Stimulated activated CD8-positive, alpha-beta memory T cell treated with anti-CD3 and anti-CD28 coated beads, Interleukin-4, amount 100 ng/mL, for 24 hours (primary cell): ENCODE measurements at places on chromosomes 13 and 19.

DNA sequence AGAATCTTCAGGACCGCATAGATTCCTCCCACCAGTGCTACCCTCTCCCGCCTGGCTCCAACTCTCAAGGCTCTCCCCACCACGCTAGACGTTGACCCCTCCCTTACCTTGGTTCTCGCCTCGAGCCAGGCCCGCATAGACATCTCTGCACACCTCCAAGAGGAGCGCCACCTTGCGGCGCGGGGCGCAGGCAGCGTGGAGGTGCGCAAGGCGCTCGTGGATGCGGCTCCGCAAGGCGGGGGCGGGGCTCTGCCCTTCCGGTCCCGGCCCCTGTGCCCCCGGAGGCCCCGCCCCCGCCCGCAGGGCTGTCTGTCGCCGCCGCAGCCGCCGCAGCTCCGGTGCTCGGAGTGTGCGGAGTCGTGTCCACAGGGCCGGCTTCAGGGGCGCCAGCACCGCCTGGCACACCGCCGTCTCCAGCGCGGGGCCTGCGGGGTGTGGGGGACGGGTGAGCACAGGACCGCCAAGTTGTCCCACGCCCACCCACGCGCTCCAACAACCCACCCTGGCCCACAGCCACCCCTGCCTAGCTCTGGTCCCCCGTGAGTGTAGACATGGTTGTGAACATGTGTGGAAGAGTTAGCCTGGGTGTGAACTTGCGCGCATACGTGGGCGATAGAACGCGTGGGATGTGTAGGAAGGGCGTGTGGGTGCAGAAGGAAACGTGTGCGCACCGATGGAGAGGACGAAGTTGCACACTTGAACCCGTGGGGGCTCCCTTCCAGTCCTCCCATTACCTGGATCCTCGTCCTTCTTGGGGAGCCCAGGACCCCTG lies 8.1 kb downstream of the RINL start:
- DNase-seq = peak; percentile 85

DNA sequence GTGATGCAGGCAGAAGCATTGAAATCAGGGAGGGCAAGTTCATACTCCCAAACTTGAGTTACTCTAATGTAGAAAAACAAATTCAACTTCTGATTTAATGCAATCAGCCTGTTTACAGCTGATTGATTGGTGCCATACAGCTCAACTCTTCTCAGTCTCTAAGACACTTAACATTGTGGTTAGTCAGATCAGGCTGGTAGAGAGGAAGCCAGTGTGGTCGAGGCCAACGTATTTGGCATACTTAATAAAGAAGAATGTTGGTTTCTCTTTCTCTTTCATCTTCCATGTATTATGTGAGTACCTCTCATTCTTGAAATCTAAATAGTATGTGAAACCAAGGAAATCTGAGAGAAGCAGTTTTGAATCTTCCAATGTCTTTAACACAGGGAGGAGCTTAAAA lies 255.0 kb upstream of the SLITRK1 start:
- DNase-seq = peak; percentile 18

DNA sequence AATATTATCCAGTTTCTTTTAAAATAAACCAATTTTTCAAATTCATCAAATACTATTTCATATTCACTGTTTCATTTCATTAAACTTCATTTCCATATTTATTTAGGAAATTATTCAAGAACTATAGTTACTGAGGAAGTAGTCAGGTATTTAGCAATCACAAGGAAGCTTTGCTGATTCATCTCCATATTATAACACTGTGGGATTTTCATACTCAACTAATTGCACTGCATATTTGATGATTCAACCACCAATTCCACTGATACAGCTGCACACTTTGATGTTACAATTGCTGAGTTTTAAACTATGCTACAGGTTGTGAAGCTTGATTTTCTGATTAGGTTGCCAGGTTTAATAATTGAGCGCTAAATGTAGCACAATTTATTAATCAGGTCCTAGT lies 556.8 kb upstream of the SLITRK1 start:
- no peak for DNase-seq

GRCh38 chr19:52542984-52543664 lies 15.7 kb downstream of the ZNF808 start:
- DNase-seq = no peak

DNA sequence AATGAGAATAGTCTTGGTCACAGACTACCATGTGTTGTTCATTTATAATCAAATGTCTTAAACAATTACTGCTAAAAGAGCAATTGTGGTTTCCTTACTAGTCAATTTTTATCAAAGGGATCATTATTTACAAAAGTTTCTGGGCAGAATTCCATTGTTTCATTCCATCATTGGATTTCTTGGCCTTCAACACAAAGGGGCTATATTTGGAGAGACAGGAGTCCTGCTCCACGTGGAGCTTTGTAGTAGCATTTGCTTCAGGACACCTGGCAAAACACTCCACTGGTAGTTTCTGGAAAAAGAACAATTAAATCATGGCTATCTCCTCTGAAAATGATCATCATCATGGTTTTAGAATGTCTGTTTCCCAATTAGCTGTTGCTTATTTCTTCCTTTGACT lies 22.3 kb upstream of the STARD13 start:
- no peak for DNase-seq

DNA sequence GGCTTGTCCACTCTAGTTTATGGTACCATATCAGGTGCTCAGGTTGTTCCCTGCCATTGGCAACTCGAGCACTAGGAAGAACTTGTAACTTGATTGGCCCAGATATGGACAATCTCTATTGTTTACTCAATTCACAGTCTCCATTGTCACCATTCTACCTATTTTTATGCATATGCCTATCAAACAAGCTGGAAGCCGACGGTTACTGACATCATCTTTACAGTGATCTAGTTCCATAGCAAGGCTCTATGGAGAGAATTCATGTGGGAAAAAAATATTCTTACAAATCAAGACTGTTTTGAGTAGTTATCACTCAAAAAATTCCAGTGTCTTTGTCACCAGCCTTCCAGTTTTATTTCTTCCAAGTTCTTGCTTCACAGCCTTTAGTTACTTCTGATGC lies 1006.2 kb upstream of the PRR20A start:
- no peak for DNase-seq

DNA sequence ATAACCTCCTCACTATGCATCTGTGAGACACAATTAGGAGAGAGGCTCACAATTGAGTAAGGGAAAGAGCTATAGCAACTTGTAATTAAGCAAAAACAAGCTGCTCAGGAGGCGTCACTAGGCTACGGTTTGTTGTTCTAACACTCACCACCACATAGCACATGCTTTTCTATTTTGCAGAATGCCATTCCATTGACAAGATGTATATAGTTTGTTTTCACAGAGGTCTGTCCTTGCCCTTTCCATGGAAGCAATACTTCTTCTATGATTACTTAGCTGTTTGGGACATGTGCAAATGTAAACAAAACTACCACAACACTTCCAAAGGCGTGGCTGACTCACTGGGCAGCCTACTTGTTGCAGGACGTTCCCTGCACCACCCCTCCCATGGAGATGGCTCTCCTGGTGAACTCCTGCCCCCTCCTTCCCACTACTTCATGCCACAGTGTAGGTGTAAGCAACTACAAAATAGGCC lies 33.9 kb upstream of the FAM216B start:
- DNase-seq = no peak

GRCh38 chr13:86438034-86438433 lies 638.8 kb upstream of the SLITRK6 start:
- no peak for DNase-seq

DNA sequence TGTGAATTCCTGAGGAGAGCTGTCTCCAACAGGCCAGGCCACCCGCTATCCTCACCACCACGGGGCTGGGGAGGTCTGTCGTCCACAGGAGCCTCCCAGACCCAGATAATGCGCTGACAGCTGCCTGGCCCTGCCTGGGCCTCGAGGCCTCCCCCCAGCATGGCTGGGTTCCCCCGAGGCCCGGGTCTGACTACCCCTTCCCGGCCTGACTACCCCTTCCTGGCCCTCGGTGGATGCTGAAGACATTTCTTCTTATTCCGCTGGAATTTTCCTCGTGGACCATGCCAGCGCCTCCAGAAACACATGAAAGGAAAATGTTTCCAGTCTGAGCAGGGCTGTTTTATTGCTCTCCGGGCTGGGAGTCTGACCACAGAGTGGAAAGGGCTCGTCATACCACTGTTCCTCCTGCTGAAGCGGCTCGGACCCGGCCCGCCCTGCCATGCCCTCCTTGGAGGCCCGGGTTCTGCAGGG lies 16.8 kb upstream of the COMP start:
- no peak for DNase-seq

DNA sequence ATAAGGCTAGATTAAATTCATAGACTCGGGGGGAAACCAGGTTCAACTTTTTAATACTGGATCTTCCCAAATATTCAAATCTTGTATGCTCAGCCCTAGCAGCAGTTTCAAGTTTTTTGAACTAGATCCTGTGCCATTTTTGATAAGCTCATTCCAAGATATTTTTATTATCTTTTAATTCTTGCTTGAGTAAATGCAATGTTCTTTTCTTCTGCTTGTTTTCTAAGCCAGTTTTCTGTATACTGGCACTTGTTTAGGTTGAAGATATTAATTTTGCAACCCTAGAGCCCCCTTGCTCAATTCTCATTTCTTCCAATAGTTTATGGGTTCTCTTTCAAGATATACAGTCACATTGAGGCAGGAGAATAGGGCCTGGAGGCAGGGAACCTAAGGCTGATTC lies 13.1 kb upstream of the PNMA8C start:
- no peak for DNase-seq

GRCh38 chr13:57314897-57315520 lies 148.0 kb downstream of the PRR20E start:
- no peak for DNase-seq

DNA sequence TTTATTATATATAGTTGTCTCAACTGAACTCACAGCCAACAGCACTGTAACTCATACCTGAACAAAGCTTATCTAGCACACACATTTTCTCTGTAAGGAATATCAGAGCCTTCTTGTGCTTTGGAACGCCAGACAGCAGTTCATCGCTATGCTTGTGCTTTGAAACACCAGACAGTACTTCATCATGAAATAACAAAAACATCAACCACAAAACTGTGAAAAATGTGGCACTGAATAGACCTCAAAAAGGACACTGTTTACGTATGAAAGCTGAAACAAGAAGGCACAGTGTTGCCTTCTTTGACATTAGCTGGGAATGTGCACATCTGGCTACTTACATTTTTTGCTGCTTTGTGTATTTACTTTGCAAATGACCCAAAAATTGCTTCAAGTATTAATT lies 160.2 kb downstream of the PDS5B start:
- DNase-seq = no peak

DNA sequence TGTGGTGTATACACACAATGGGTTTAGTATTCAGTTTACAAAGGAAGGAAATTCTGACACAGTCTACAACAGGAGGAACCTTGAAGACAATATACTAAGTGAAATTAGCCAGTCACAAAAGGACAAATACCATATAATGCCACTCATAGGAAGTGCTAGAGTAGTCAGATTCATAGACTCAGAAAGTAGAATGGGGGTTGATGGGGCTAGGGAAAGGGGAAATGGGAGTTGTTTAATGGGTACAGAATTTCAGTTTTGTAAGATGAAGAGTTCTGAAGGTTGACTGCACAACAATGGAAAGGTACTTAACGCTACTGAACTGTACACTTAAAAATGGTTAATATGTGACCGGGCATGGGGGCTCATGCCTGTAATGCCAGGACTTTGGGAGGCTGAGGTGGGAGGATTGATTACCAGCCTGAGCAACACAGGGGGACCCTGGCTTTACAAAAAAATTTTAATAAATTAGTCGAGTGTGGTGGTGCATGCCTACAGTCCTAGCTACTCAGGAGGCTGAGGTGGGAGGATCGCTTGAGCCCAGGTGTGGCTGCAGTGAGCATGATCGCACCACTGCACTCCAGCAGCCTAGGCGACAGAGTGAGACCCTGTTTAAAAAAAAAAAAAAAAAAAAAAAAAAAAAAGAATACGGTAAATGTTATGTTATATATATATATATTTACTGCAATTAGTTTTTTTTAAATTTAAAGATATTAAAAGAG lies 45.0 kb downstream of the SLC15A1 start:
- DNase-seq = no peak

DNA sequence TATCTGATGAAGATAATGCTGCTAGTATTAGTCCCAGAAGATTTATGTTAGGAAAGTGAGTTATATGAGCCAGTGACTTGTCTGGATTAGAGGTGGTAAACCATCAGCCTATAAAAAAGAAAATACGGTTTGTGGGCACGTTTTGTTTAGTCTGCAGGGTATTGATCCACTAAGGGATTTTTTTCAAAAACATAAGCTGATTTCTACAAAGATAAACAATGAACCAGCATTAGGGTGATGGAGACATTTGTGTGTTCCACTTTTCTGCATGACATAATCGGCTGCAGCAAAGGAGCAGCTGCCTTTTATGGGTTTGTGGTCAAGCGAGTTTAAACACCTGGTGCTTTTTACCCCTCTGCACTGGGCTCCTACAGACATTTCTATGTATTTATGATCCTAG lies 836.4 kb upstream of the GPC6 start:
- DNase-seq = no peak

GRCh38 chr19:8307400-8307964 lies 676 bp downstream of the CD320 start:
- DNase-seq = no peak

DNA sequence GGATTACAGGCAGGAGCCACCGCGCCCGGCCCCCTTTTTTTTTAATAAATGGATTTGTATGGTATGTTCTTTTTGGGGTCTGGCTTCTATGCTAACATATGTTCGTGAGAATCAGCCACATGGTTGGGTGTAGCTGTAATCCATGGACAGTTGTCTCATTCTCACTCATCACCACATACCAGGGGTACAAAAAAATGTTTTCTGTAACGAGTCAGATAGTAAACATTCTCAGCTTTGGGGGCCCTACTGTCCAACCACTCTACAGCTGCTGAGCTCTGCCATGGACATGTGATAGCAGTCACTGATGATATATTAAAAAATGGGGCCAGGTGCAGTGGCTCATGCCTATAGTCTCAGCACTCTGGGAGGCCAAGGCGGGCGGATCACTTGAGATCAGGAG lies 5.1 kb upstream of the RETN start:
- DNase-seq = no peak

DNA sequence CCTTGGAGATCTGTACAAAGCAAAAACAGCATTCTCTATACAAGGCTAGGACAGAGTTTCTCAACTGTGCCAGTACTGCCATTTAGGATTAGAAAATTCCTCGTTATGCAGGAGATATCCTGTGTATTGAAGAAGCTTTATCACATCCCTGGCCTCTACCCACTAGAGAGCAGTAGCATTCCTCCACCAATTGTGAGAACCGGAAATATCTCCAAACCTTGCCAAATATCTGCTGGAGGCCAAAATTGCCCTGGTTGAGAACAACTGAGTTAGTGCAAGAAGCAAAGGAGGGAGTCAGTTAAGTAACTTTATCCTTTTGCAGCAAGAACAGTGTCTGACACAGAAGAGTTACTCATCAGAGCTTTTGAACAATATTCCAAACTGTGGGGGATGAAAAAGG lies 16.2 kb upstream of the FREM2 start:
- no peak for DNase-seq

- DNase-seq = no peak
Measured at GRCh38 chr19:32652894-32653598, 21.9 kb downstream of the ANKRD27 start.
